Esophagus mucosa (tissue), 1 donor: ENCODE measurements at places on chromosomes 3 and 15. TPM values are rescaled to one million over a fixed set of nuclear protein-coding genes. Genes with fewer than 3 reads are reported as not detected.

LIPC gene
- total RNA-seq: not detected

SI gene
- not detected for total RNA-seq

GHSR gene
- total RNA-seq: not detected

KIF7 gene
- total RNA-seq: 0.60 TPM

LRRC31 gene
- total RNA-seq: not detected

RGMA gene
- 40.5 TPM for total RNA-seq

MITF gene
- 2.1 TPM for total RNA-seq

SPATA16 gene
- not detected for total RNA-seq

C2CD4A gene
- total RNA-seq: 0.44 TPM

FURIN gene
- total RNA-seq: 30.6 TPM

PTPRG gene
- total RNA-seq: 9.2 TPM

EHHADH gene
- total RNA-seq: 10.6 TPM

FBN1 gene
- total RNA-seq: 6.9 TPM

- ATAC-seq: peak; percentile 47
Measured at GRCh38 chr3:38227989-38228388, 37.6 kb upstream of the SLC22A13 start.

GRCh38 chr3:190224863-190225692 lies 97.2 kb downstream of the CLDN1 start:
- no peak for ATAC-seq

- no peak for ATAC-seq
Measured at GRCh38 chr15:45314960-45315359, 62.9 kb downstream of the SLC28A2 start.

DNA sequence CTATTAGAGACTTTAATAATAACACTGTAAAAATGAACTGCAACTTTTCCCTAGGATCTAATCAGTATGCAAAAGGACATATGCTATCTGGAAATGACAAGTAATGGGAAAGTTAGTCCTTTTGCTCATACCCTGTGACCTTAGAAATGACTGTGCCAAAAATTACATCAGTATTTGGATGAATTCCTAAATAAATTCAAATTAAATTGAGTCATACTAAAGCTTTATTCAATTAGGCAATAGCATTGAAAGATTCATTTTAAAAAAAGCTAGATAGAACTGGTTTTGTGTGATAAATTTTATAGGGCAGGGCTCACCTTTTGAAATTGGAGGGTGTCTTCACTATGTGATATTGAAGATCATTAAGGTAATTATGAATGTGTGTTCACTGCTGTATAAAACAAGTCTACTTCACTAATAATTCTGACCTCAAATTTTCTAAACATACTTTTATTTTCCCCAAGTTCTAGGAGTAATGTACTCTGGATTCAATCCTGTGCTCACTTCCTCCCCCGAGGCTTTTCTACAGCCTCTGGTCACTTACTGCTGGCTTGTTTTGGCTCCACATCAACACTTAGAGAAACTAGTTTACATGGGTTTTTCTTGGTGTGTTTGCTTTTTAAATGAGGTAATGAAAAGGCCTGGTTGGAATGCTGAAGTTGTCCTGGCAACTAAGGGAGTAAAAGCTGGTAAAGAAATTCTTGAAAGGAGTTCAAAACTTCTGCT lies 44.4 kb upstream of the SPTSSB start:
- ATAC-seq: peak; percentile 73

- ATAC-seq: no peak
Measured at GRCh38 chr3:172918165-172918564, 167.6 kb downstream of the ECT2 start.

- peak; percentile 67 for ATAC-seq
Measured at GRCh38 chr3:59609657-59610348, 560.0 kb upstream of the CFAP20DC start.

GRCh38 chr3:155079746-155080487 lies at the start of gene MME:
Gene MME (plus strand): TSS chr3:155080319. CDS start chr3:155084168, 3,849 bp downstream.
- peak; percentile 55 for ATAC-seq

- peak; percentile 97 for ATAC-seq
Measured at GRCh38 chr3:100002599-100003350, 111.5 kb downstream of the FILIP1L start.

DNA sequence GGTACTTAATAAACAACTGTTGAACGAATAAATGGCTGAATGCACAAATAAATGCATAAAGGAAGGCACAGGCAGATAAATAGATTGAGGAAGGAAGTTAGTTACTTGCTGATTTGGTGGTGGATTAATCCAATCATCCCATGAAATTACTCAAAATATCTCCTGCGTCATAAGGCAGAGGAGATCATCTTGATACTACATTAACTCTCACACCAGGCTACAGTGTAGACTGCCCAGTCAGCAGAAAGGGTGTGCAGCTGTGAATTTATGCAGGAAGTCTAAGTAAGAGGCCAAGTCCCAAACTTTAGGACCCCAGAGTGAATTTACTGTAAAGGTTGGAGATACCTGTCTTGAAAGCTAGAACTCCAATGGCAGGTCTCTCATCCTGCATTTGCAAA lies 38.6 kb downstream of the PRICKLE2 start:
- ATAC-seq: no peak

DNA sequence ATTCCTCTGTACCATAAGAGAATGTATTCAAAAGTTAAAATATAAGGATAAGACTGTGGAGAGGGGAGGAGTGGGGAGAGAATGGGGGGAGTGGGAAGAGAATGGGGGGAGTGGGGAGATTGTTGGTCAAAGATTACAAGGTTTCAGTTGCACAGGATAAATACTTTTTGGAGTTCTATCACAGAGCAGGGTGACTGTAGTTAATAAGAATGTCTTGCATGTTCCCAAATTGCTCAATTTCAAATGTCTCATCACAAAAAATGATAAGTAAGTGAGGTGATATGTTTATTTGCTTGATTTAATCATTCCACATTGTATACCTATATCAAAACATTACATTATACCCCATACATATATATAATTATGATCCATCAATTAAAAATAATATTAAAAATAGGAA lies 23.0 kb upstream of the MEF2A start:
- ATAC-seq: no peak

DNA sequence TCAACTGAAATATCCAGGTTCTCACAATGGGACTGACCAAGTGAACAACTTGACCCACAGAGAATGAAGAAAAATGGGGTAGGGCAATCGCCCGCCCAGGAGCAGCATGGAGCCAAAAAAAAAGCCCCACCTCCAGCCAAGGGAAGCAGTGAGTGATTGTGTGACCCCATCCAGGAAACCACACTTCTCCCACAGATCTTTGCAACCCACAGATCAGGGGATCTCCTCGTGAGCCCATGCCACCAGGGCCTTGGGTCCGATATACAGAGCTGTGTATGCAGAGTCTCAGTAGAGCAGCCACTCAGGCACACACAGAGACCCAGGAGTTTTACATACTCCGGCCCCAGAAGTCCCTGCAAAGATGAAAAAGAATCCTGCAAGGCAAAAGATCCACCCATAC lies 35.7 kb downstream of the PYGO1 start:
- no peak for ATAC-seq

DNA sequence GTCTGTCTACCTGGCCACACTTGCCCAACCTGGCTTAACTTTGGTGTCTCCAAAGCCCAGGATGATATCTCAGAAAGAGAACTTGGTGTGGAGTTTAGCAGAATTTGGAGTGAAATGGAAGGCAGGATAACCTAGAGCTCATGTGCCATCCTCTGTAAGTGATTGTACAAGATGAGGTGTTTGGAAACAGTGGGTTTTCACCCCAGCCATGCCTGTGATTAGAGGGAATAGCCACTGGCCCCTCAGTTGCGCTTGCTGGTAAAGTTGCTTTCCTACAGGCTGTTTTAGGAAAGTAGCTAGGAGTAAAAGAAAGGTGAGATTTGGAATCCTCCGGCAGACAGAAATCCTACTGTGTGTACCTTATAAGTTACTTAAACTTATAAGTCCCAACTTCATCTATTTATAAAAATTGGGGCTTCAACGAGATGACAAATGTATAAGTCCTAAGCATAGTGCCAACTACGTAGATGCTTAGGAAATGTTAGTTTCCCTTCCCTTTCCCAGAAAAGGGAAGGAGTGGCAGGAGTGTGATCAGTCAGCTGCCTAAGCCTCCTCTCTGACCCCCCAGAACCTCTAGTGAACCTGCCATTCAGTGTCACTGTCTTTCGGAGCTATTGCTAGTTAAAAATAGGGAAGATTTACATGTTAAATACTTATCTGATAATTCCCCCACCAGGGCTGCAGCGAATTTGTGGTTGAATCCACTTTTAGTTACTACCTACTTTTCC lies 13.4 kb upstream of the BMF start:
- ATAC-seq: no peak

- ATAC-seq: no peak
Measured at GRCh38 chr15:30783019-30783418, 120.7 kb upstream of the FAN1 start.

- no peak for ATAC-seq
Measured at GRCh38 chr3:39362192-39362591, 21.0 kb upstream of the SLC25A38 start.

DNA sequence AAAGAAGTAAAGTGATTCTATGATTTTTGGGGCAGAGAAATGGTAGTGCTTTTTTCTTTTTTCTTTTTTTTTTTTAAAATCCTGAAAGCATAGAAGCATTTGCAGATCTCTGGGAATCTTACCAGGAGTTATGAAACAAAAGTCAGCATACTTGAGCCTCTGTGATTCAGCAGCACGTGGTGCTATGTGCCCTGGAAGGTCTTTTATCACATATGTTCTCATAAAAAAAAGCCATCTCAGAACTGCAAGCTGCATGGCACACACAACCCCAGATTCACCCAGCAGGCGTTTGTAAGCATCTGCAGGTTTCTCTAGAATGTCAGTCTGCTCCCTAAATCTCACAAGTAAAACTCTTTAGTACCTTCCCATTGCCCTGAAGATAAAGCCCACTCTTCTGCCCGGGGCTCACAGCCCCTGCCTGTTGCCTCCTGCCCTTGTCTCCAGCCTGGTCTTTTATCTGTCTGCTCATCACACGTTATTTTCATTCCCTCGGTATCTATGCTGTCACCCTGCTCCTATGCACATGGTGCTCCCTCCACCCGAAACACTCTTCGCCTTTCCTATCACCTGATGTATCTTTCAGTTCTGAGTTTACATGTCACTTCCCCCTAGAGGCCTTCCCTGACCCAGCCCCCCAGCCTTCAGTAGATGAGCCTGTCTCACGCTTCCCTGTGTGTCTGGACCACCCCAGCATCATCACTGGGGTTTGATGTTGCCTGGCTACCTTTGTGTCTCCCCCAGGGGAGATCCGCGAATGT lies 72.4 kb downstream of the CHDH start:
- no peak for ATAC-seq

- no peak for ATAC-seq
Measured at GRCh38 chr3:184953401-184953800, 141.4 kb downstream of the VPS8 start.
